Stimulated activated CD4-positive, alpha-beta T cell treated with anti-CD3 and anti-CD28 coated beads, Interleukin-2, amount 100 ng/mL, for 24 hours (primary cell): ENCODE measurements at places on chromosomes 11 and 22.

GRCh38 chr11:29318134-29318845 lies 698.5 kb downstream of the KCNA4 start:
- DNase-seq = no peak

DNA sequence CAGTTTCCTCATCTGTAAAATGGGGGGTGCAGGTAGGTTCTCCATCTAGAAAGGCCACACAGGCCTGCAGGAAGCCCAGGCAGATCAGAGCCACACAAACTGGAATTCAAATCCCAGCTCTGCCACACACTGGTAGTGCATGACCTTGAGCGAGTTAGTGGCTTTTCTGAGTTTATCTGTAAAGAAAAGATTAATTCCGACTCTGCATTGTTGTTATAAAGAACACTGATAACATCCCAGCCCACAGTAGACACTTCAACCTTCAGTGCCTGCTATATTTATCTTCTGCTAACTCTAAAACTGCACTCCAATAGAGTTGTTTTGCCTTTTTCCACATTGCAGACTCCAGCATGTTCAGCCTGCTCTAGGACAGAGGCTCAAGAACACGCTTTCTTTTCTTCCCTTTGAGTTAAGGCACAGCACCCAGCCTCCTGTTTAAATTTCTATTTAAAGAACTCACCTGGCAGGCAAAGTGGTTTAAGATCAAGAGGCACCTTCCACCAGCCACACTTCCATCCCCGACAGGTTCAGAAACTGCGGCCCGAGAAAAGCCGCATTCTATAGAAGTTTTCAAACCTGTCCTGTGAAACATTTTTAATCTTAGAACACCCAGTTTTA lies 133.9 kb downstream of the PLEKHA7 start:
- no peak for DNase-seq

GRCh38 chr22:48253573-48253972 lies 1491.1 kb downstream of the TBC1D22A start:
- no peak for DNase-seq

DNA sequence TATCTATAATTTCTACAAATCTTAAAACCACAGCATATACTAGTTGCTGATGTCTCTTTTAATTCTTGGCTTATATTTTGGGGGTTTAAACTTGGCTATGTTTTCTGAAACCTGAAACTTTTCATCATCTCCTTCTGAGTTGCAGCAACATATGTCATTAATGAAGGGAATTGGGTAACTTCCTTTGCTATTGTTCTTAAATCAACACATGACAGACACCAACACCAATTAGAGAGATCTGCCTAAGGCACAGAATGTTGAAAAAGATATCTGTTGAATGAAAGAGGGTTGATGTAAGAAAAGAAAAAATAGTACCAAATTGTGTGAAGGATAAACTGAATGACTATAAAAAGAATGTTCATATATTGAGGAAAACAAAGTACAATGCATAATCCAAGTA lies 10.3 kb upstream of the GAS2 start:
- DNase-seq = no peak

DNA sequence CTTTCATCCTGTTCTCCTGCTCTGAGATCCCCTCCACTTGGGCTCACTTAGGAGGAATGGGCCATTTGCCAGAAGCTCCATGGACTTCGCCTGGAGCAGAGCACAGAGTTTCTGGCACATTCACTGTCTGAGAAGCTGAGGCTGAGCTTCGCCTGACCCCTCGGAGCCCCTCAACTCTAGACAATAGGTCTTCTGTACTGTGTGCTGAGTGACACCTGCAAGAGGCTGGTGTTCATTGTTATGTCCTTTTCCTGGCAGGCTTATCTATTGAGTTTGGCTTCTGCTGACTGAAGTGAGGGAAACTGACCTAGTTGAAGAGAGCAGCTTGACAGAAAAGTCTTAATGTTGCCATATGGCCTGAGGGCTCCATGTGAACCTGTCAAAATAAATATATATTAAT lies 124.3 kb downstream of the EHF start:
- DNase-seq = no peak

DNA sequence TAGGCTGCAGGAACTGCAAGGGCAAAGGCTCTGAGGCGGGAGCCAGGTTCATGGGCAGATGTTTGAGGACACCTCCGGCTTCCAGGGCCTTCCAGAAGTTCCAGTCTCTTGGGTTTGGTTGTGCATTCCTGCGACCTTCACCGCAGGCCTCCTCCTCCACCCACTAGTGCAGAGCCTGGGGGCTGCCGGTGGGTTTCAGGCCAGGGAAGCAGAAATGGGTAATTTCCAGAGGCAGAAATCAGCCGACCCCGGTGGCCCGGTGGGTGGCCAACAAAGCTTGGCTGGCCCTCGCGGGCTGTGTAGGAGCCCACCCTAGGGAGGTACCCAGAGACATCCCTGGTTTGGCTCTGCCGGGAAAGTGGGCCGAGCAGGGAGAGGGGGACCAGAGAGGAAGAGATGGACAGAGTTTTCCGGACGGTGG lies 417 bp upstream of the PHETA2 start:
- no peak for DNase-seq

- DNase-seq = no peak
These were observed 1.6 kb downstream of the PAMR1 start for GRCh38 chr11:35523861-35524260.

GRCh38 chr22:27581236-27581635 lies 220.3 kb downstream of the MN1 start:
- DNase-seq = no peak

DNA sequence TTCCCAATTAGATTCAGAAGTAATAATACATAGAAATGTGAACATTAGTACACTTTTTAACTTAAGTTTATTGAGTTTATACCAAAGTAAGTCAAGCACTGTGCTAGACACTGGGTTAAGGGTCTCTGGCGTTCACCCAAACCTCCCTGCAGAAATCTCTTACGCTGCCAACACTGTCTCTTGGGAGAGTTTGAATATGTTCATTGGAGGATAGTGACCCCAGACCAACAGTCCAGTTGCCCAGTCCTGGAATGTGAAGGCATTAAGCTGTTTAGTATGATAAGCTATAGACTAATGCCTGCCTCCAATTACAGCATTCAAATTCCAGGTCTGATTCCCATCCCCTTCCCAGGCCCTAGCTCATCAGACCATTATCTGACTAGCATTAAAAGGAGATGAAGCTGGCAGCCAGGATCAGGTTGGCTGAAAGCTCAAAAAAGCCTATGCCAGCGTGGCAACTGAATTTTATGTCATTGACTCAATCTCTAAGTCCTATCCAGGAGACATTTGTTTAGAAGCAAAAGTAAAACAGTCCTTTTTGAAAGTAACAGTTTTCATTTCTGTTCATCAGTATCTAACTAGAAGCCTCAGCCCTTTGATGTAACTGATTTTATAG lies 77.8 kb downstream of the SFI1 start:
- no peak for DNase-seq

DNA sequence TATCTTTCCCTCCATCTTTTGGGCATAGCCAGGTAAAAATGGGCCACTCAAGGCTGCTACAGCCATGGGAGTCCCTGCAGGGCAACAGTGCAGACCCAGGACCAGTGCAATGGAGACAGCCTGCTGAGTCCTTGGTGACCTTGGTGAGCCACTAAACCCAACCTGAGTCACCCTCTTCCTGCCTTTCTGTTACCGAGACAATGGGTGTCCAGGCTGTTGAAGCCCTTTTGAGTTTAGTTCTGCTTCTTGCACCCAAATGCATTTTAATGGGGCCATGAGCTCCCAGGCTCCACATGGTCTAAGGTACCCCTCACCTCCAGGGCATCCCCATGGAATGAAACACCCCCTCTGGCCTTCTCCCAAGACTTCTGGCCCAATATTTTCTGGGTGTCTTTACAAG lies 874 bp upstream of the PLAAT4 start:
- no peak for DNase-seq

DNA sequence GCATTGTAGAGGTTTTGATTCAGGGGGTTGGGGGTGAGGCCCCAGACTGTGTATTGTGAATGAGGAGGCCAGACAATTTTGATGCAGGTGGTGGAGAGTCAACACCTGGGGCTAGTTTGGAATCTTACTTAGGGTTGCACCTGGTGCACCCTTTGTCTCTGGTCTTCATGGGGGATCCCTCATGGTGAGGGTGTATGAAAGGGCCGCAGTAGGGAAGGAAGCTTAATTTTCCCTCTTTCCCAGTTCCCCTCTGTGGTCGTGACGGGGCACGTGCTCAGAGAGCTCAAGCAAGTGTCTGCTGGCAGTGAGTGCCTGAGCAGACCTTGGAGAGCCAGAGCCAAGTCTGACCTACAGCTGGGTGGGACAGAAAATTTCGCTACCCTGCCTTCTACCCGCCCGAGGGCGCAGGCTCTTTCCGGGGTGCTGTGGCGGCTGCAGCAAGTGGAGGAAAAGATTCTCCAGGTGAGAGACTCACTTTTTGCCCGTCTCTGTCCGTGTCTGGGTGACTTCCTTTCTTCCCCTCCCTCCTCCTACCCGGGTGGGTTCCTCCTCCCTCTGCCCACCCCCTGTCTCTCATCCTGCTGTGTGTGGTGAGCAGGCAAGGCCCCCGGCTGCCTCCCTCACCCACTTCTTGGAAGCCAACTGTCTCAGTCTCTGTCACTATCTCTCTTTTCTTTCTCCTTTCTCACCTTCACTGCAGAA lies 131.7 kb downstream of the MICAL2 start:
- DNase-seq = no peak

DNA sequence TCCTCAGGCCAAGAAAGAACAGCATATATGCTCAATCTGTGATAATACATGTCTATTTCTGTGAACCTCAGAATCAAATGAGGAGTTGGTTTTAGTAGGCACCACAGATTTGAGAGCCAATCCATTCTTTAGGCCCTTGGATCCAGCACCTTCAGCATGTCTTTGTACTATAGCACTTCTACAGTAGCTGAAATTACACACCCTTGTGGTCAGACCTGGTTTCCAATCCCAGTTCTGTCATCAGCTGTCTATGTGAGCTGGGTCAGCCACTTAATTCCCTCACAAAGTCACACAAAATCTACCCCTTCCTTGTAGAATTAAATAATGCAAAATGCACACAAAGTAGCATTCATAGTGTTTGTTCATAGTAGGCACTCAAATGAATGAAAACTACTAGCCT lies 381.3 kb upstream of the LARGE1 start:
- DNase-seq = no peak

DNA sequence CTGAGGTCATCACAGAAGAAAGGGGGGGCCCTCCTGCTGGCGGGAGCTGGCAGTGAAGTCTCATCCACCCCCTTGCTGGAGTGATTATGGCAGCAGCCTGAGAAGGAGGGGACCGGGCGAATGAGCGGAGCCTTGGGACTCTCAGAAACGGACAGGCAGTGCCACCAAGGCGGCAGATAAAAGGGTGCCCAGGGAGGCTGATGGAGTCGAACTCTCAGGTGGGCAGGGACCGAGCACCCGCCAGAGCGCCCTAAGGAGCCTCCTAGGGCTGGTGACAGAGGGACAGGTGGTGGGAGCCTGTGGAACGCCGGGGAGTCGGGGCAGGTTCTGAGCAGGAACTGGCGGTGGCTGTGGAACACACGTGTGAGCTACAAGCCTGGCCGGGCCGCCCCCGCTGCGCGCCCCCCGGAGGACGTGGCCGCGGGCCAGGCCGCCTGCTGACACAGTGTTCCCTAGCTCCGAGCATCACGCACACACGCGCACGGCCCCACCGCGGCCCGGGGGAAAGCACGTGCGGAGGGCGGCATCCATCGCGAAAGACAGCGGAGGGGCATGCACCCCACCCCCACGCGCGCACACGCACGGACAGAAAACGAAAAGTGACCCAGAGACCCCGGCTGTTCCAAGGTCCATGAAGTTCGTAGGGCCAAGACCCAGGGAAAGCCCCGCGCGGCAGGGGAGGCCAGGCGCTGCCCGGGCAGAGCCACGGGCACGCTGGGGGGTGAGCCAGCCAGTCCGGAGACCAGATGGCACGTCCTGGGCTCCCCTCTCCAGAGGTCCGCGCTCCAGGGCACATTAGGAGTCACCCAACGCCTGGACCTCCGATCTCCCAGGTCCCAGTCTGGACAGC lies 1.0 kb downstream of the VWCE start:
- DNase-seq = peak; percentile 67

GRCh38 chr11:85647078-85647477 lies 689 bp upstream of the TMEM126A start:
- no peak for DNase-seq

- no peak for DNase-seq
These were observed 99.3 kb upstream of the FSHB start for GRCh38 chr11:30131535-30131934.

DNA sequence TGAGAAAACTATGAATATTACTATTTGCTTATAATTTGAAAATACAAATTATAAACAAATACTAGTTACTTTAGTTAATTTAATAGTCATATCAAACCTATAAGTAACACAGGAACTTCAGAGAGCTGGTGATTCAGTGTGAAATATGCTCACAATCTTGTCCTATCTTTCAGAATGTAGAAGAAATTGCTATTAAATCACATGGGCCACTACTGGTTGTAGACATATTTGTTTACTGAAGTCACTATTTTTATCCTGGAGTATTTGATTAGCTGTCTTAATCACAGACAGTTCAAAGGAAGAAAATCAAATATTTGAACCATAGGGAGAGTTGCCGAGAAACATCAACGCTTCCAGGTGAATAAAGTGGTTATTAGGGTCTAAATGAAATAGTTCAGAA lies 187.6 kb upstream of the ANO3 start:
- no peak for DNase-seq

DNA sequence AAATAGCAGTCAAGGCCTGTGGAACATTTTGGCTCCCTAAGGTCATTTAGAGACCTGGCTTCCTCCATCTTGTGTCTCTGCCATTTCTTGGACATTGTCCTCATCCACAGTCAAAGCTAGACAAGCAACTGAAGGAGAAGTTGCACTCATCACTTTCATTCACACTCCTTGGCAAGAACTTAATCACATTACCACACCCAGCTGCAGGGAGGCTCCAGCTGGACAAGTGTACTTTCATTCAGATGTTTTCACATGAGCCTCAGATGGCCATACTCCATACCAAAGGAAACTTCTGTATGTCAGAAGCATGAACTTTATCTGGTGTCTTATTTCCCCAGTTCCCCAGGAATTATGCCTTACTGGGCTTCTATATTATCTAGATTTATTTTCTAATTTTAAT lies 537.4 kb downstream of the TMEM135 start:
- DNase-seq = no peak

- no peak for DNase-seq
These were observed 32.8 kb upstream of the LDLRAD3 start for GRCh38 chr11:35911013-35911412.

GRCh38 chr11:65221026-65221425 lies 39.3 kb downstream of the CAPN1 start:
- no peak for DNase-seq

- DNase-seq = no peak
These were observed 41.6 kb downstream of the C11orf71 start for GRCh38 chr11:114358716-114359115.

- DNase-seq = no peak
These were observed 30.1 kb downstream of the KIAA0930 start for GRCh38 chr22:45210577-45210976.

DNA sequence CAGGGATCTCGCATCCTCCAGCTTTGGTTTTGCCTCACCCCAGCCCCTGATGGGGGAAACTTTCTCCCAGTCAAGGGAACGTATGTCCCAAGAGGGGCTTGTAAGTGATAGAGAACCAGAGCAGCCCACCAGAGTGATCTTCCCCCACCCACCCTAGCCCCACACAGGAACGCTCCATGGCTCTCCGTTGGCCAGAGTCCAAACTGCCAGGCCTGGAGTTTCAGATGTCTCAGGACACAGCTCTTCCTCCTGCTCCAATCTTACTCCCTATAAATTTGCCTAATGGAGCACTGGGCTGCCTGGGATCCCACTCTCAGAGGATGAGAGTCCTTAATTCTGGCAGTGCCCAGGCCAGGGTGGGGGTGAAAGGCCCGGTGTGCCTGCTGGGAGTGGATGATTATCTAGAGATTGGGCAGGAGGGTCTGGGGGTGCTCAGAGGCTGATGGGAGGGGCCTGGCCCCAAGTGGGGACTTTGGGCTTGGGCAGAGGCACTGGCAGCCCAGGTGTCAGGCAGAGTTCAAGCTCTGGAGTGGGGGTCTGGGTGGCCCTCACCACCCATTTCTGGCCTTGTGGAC lies 79.9 kb downstream of the WNT7B start:
- no peak for DNase-seq
